ENCODE measurements at places on chromosomes 4 and X.

DNA sequence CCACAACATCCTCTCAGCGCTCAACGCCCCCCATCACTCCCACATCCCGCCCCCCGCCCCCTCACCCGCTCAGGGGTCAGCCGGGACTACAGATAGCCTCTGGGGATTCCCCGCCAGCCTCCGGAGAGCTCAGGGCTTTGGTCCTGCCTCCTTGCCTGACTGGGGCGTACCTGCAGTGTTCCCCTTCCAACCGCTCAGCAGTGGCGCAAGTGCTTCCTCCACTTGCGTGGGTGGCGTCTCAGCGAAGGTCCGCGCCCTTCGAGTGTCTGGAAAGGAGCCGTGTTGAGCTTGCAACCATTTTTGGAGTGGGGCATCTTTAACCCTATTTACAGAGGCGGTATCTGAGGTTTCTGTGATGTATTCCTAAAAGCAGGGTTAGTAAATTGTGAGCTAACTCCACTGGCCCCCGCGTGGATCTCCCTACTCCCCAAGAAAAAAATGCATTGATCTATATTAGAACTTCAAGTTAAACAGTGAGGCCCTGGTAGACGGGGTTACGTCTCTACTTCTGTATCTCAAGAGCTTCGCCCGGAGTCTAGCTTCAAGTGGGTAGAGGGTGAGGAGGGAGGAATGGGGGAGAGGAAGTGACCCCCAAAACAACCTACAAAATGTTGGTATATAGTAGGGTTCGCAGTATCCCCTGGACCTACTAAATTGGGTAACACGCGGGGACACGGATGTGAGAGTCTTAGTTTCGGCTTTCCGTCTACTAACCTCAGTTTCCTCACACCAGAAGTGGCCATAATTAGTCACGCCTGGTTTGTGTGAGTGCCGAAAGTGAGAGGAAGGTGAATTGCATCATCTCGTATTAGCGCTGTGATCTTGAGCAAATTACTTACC is 16.1 kb downstream of the NKX3-2 start:
- DNase-seq, result peak; percentile 48

GRCh38 chr4:54517781-54518444 is 139.8 kb upstream of the KIT start:
- DNase-seq, result no peak

- no peak for DNase-seq
These were observed 422.6 kb upstream of the TENM3 start for GRCh38 chr4:181820553-181820952.

- no peak for DNase-seq
These were observed 435.2 kb upstream of the CTSO start for GRCh38 chr4:156388826-156389225.

DNA sequence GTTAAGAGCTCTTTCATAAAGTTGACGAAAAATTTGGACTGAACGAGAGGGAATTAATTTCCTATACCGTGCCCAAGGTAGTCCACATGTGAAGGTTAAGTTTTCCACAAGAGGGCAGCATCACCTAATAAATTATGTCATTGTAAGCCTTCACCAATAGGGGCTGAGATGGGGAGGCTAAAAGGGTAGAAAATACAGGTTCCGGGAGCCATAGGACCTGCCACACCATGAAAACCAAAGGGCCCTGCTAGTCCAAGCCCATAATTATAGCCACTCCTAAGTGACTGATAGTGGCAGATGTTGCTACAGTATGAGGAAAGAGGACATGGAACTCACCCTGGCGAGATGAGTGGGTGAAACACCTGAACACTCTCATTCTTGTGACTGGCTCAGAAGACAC is 122.2 kb downstream of the SHROOM4 start:
- peak; percentile 3 for DNase-seq

DNA sequence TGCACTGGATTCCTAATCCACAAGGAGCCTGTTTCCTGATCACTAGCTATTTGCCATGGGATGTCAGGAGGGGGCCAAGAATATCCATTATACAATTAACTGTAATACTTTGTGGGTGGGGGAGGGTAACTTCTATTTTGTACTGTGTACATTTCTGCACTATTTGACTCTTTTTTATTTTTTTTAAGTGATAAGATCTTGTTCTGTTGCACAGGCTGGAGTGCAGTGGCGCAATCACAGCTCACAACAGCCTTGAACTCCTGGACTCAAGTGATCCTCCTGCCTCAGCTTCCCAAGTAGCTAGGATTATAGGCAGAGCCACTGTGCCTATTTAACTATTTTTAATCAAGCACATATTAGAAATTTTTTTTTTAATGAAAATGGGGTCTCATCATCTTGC is 134.1 kb downstream of the ELOVL6 start:
- DNase-seq, result no peak

DNA sequence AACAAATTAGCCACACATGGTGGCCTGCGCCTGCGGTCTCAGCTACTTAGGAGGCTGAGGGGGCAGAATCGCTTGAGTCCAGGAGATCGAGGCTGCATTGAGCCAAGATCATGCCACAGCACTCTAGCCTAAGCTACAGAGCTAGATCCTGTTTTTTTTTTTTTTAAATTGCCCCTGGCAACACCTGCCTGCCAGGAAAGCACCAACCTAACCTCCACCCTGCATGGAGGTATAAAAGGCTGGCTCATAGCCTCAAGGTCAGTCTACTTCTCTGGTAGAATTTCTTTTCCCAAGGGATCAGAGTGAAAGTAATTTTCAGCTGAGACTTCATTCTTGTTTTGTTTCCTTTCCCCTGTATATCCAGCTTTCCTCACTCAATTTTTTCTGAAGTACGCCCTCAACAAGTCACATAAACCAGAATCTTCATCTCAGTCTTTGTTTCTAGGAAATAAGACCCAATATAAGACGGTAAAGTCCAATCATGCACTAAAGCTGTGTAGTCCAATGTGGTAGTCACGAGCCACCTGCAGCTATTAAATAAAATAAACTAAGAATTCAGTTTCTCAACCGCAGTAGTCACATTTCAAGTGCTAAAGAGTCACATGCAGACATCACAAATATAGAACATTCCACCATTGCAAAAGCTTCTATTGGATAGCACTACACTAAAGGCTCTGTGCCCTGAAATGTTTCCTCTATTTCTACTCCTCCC is 113.3 kb downstream of the HPGD start:
- no peak for DNase-seq

GRCh38 chr4:126627255-126627654 is 1005.5 kb upstream of the INTU start:
- no peak for DNase-seq

DNA sequence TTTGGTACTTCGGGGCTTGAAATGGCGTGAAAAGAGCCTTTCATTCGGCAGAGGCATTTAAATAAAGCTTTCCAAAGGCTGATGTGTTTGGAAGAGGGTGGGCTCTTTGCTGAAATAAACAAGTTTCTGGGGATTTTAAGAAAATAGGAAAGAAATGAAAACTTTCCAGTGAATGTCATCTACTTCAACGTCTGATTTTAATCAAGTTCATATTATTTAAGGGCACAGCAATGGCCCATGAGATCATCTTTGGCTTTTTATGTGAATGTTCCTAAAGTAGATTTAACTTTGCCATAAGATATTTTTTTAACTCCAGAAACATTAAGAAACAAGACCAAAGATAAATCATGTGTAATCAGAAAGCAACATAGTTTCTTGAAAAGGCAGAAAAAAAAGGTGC is 69.8 kb upstream of the TTC29 start:
- no peak for DNase-seq

GRCh38 chrX:72621625-72622485 is 49.2 kb upstream of the HDAC8 start:
- DNase-seq, result no peak

DNA sequence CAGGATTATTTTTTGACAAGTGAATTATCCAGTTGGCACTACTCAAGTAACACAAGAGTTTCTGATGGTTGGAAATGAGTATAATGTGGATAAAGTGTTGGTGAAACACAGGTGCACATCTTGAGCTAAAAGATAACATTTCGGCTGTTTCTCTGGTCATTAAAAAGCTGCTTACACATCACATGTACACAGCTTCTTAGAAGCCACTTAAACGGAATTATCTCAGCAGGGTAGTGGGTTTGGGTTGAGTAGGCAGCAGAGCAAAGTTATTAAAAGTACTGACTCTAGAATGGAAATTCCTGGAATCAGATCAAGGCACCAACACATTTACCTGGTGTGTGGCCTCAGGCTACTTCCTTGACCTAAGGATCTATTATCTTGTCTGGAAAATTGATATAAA is 55.4 kb upstream of the RASSF6 start:
- DNase-seq, result no peak

- no peak for DNase-seq
These were observed 21.3 kb downstream of the IQCM start for GRCh38 chr4:149794352-149794751.

DNA sequence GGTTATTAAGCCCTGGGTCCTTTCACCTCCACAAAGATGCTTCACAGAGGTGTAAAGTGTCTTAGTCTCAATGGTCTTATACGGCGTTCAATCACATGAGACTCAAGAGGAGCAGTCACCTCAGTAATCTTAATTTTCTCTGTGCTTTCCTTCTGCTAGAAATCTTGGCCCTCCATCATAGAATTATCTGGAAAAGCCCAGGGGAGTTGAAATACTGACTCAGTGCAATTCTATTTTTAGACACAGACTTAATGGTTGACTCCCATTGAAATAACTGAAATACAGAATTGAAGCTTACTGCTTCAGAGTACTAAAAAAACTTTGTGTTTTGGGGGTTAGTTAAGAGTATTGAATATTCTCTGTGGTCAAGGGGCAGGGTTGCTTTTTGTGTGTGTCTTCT is 94.5 kb upstream of the IL15 start:
- DNase-seq, result no peak

DNA sequence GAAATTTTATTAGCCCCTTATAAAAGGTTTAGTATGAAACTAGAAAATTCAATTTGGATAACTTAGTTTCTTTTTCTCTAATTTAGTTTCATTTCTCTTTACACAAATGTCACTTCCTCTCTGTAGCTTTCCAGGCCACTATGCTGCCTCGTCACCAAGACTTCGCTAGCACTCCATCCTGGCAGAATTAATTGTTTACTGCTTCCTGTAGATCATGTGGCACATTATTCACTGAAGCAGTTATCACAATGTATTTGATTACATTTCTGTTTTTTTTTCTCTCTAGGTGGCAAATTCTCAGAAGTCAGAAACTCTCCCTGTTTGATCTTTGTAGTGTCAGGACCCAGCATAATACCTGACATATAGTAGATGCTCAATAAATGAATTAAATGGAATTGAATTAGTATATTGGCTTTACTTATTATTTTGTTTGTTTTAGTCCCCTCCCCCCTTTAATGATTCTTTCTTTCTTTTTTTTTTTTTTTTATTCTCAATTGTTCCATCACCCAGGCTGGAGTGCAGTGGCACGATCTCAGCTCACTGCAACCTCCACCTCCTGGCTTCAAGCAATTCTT is 9.3 kb upstream of the SAT1 start:
- DNase-seq, result peak; percentile 32

GRCh38 chrX:102985192-102985591 is 48.1 kb downstream of the RAB40AL start:
- DNase-seq, result no peak

GRCh38 chr4:16292585-16292984 is 66.3 kb upstream of the TAPT1 start:
- DNase-seq, result no peak

DNA sequence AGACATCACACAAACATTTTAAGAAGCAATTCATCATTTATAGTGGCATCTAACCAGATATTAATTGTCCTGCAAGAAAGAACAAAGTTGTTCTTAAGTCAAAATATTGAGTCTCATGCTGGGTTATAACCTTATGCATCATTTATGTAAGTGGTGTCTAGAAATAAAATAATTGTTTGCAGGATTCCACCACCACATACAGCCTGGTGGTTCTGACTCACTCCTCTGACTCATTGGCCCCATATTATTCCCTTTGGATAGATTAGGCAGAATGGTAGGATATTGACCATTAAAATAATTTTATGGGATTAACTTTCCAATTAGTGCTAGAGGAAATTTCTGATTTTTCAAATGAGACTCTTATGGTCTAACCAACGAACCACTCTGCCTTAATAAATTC is 384.5 kb downstream of the GRXCR1 start:
- DNase-seq, result no peak

GRCh38 chr4:573122-573892 is 2.8 kb downstream of the TMEM271 start:
- no peak for DNase-seq

GRCh38 chr4:6565691-6566390 is 9.1 kb upstream of the MAN2B2 start:
- DNase-seq, result no peak

DNA sequence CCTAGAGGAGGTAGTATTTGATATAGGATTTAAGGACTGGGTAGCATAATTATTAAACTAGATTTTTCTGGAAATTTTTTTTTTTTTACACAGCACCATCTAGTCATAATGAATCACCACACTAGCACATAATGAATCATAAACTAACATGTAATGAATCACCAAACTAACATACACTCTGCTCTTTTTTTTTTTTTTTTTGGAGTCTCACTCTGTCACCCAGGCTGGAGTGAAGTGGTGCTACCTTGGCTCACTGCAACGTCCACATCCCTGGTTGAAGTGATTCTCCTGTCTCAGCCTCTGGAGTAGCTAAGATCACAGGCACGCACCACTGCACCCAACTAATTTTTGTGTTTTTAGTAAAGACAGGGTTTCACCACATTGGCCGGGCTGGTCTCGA is 92.5 kb downstream of the FAM13A start:
- peak; percentile 10 for DNase-seq

DNA sequence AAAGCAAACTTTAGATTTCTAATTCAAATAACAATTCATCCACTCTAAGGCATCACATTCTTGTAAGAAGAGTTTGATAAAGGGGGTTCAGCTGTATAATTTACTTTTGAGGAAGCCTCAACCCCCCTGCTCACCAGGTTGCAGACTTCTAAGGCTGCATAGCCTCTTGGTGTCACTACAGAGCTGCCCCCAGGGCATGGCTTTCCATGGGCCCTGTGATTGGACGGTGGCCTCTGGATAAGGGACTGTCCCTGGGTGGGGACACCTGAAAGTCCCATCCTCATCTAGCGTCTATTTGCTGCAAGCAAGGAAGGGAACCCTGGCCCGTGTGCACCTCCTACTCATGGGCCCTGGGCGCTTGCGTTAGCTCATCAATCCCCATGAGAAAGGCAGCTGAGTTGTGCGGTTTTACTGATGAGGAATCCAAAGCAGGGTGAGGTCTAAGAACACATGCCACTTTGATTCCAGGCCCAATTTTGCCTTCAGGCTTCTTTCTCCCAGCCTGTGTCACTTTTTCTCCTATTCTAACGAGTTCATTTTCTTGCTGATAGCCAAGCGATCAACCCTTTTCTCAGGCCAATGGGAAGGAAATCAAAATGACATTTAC is 51.8 kb downstream of the SCML1 start:
- DNase-seq, result no peak

- no peak for DNase-seq
These were observed 221.5 kb upstream of the NDST4 start for GRCh38 chr4:115334736-115335411.

DNA sequence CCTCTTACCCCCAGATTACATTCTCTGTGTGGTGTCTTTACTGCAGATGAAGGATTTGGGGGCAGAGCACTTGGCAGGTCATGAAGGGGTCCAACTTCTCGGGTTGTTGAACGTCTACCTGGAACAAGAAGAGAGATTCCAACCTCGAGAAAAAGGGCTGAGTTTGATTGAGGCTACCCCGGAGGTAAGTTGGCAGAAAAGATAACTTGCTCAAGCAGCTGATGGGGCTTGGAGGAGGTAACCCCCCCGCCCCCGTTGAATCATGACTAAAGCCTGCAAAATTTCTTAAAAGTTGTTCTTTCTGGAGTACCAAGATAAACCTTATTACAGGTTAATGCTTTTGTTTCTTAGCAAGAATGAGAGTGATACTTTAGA is 1.5 kb downstream of the CCNG2 start:
- peak; percentile 15 for DNase-seq

GRCh38 chrX:40883021-40883619 is 147.8 kb upstream of the MED14 start:
- DNase-seq, result no peak

All from activated CD4-positive, alpha-beta T cell treated with anti-CD3 and anti-CD28 coated beads for 48 hours (primary cell).